ENCODE measurements at places on chromosomes 2 and 18. TPM values are rescaled to one million over a fixed set of nuclear protein-coding genes. Genes with fewer than 3 reads are reported as not detected.

- H3K36me3 ChIP-seq: no peaks in the 10 kb centered on the region
- no peak for DNase-seq
- no peak overlapping the region for H3K27ac ChIP-seq
- peaks cover 5% of the 10 kb centered on the region for H3K4me1 ChIP-seq
- no peak overlapping the region for H3K4me3 ChIP-seq
- no peaks in the 10 kb centered on the region for H3K27me3 ChIP-seq
Observed at GRCh38 chr18:2898186-2898640, 51.4 kb downstream of the EMILIN2 start.

GRCh38 chr2:158518084-158518483 lies 61.3 kb downstream of the PKP4 start:
- peaks cover 4% of the 10 kb centered on the region for H3K36me3 ChIP-seq
- DNase-seq: no peak
- no peaks in the 10 kb centered on the region for H3K27me3 ChIP-seq
- H3K4me1 ChIP-seq: no peaks in the 10 kb centered on the region

Gene GCA
- total RNA-seq: 25.2 TPM

Gene MATN3
- total RNA-seq: not detected

- peaks cover 23% of the 10 kb centered on the region for H3K4me1 ChIP-seq
- H3K4me3 ChIP-seq: no peak overlapping the region
- no peak overlapping the region for H3K27ac ChIP-seq
- H3K36me3 ChIP-seq: peaks cover 21% of the 10 kb centered on the region
Observed at GRCh38 chr2:70014959-70015358, 53.5 kb upstream of the ASPRV1 start.

GRCh38 chr2:239582476-239582875 lies 181.7 kb upstream of the HDAC4 start:
- no peaks in the 10 kb centered on the region for H3K36me3 ChIP-seq
- peaks cover 9% of the 10 kb centered on the region for H3K4me1 ChIP-seq
- no peaks in the 10 kb centered on the region for H3K27me3 ChIP-seq
- H3K27ac ChIP-seq: no peak overlapping the region

- DNase-seq: no peak
- H3K27me3 ChIP-seq: no peaks in the 10 kb centered on the region
- no peak overlapping the region for H3K4me3 ChIP-seq
Observed at GRCh38 chr2:40380041-40380440, 71.8 kb downstream of the SLC8A1 start.

DNA sequence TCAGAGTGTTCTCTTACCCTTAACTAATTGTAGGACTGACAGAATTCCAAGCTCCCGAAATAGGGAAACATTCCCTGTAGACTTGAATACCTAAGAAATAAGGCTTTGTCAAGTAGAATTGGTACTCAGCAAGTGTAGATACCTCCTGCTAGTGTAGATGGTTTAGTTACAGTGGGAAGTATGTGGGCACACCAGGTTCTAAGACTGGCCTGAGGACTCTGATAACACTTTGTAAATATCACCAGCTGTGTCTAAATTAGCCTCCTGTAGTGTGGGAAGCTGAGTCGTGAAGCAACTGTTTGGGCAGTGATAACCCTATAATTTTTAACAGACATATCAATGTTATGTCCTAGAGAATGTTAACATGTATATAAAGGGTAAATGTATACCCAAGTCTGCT lies 304.5 kb downstream of the SLC8A1 start:
- H3K4me3 ChIP-seq: no peak overlapping the region
- H3K36me3 ChIP-seq: no peaks in the 10 kb centered on the region
- peaks cover 4% of the 10 kb centered on the region for H3K27me3 ChIP-seq
- H3K27ac ChIP-seq: no peak overlapping the region

GRCh38 chr18:58032233-58032632 lies 11.8 kb upstream of the NEDD4L start:
- peaks cover 14% of the 10 kb centered on the region for H3K27me3 ChIP-seq
- H3K27ac ChIP-seq: no peak overlapping the region
- no peaks in the 10 kb centered on the region for H3K36me3 ChIP-seq
- H3K4me3 ChIP-seq: no peak overlapping the region
- DNase-seq: no peak
- no peaks in the 10 kb centered on the region for H3K4me1 ChIP-seq

DNA sequence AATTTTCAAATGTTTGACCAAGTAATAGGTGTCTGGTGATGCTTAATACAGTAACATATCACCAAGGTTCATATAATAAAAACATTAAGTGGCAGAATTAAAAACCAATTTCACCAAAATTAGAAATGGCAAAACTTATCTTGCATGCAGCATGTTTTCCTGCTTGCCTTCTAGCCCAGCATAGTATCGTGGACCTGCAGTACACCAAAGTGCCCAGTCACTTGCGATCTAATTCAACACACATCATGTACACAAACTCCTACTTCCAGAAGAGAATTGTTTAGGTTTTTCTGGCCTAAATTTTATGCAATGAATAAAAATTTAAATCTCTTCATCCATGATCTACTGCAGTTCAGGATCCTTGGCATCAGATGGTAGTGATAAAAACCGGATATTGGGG lies 28.9 kb downstream of the LPIN2 start:
- peak overlapping the region; percentile 69 for H3K27ac ChIP-seq
- peak; percentile 16 for DNase-seq
- H3K36me3 ChIP-seq: peaks cover 44% of the 10 kb centered on the region
- peak overlapping the region; percentile 9 for H3K4me3 ChIP-seq
- H3K27me3 ChIP-seq: no peaks in the 10 kb centered on the region

Gene ACMSD
- not detected for total RNA-seq

- H3K4me1 ChIP-seq: peaks cover 93% of the 10 kb centered on the region
- peak overlapping the region; percentile 55 for H3K4me3 ChIP-seq
- H3K27me3 ChIP-seq: no peaks in the 10 kb centered on the region
- H3K27ac ChIP-seq: peak overlapping the region; percentile 86
- H3K36me3 ChIP-seq: peaks cover 42% of the 10 kb centered on the region
Observed at GRCh38 chr2:37654932-37655841, 16.3 kb downstream of the CDC42EP3 start.

GRCh38 chr2:7077660-7078267 lies 160.6 kb downstream of the RNF144A start:
- DNase-seq: no peak
- no peak overlapping the region for H3K27ac ChIP-seq
- peaks cover 13% of the 10 kb centered on the region for H3K36me3 ChIP-seq
- no peaks in the 10 kb centered on the region for H3K27me3 ChIP-seq
- peaks cover 3% of the 10 kb centered on the region for H3K4me1 ChIP-seq
- no peak overlapping the region for H3K4me3 ChIP-seq

- no peak overlapping the region for H3K4me3 ChIP-seq
- H3K27me3 ChIP-seq: no peaks in the 10 kb centered on the region
- no peak overlapping the region for H3K27ac ChIP-seq
- DNase-seq: no peak
Observed at GRCh38 chr2:207110715-207111114, 55.0 kb downstream of the KLF7 start.
